Urothelium cell line (cell line): ENCODE measurements at places on chromosomes 6 and 20.

DNA sequence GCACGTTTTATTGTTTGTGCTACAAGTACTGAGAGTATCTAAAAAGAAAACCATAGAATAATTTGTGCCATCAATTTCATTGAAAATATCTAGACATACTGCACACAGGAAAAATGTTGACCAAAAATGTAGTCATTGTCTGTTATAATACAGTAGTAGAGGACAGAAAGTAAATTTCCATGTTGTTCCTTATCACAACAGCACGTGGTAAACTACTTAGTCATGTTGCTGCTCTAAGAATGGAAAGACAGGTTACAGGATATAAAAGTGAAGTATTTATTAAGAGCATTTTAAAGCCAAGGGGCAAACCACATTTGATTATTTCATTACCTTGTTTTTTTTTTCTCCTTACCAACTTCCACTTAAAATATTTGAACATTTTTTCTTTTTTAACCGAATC is 89.0 kb upstream of the CEP85L start:
- no peak for DNase-seq

DNA sequence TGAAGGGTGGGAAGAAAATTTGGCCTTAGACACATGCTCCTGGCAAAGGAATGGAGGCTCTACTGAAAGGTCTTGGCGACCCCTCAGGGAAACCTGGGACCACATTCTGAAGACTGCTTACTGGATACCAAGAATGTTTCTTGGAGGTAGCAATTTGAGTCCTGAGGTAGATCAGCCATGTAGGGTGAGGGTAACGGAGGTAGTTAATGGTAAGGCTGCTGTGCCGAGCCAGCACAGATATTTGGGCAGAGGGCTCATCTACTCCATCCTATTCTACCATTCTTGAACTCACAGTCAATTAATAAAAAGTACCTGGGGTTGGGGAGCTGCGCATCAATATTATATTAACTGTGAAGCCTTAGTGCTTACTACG is 401 bp upstream of the PHF3 start:
- no peak for DNase-seq

DNA sequence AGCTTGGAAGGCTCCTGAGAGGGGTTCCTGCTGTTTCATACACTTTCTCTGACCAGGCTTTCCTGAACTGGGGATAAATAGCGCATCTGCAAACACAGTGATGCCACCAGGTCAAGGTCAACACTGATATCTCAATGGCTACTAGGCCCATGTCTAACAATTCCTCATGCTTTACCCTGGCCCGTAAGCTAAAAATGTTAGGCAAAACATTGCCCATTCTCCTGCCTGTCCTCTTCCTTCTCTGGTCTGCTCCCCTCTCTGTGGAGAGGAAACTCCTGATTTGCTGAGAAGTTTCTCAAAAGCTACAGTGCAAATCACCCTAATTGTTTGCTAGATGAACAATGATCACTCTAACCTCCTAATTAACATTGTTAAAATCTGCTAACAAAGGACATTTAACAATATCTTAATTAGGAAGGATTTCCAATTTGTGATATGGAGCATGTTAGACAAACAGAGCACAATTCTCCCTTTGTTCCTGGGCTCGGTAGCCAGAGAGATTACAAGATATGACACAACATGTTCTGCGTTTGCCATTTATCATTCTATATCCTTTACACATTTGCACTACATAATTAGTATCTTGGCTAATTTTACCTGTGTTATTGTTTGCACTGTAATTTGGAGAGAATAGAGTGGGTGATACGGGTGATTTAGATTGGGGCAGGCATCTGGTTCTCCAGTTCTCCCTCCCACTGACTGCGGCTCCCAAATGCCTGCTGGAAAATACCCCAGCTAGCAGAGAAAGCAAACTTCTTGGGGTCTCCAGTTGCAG is 266.8 kb downstream of the CD83 start:
- DNase-seq: no peak

GRCh38 chr6:133841176-133841575 is 47.7 kb upstream of the TCF21 start:
- no peak for DNase-seq

DNA sequence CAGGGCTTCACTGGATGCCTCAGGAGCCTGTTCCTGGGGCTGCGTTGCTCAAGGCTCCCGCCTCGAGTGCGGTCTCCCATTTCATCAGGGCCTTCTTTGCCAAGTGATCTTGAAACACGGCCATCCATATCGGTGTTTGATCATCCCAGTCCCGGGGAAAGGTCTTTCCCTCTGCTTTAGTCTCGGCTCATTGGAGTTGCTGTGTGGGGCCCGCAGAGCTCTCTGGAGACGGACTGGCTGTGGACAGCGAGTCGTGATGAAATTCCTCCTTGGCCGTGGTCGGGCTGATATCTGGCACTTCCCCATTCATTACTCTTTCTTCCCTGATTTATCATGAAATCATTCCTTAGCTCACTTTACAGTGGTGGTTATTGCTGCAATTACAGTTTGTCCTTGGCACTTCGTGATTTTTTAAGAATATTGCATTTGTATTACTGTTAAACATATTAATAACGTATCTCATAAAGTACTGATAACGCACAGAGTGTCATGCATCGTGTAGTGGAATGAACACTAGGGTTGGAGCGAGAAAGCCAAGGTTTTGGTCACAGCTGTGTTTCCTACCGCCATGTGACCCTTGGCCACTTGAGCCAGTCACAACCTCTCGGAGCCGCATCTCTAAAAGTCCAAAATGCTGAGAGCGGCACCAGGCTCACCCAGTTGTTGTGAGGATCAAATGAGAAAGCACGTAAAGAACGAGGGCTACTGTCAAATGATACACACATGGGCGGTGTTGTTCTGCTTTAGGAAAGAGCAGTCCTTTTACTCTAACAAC is 71.8 kb downstream of the MTHFD1L start:
- no peak for DNase-seq

DNA sequence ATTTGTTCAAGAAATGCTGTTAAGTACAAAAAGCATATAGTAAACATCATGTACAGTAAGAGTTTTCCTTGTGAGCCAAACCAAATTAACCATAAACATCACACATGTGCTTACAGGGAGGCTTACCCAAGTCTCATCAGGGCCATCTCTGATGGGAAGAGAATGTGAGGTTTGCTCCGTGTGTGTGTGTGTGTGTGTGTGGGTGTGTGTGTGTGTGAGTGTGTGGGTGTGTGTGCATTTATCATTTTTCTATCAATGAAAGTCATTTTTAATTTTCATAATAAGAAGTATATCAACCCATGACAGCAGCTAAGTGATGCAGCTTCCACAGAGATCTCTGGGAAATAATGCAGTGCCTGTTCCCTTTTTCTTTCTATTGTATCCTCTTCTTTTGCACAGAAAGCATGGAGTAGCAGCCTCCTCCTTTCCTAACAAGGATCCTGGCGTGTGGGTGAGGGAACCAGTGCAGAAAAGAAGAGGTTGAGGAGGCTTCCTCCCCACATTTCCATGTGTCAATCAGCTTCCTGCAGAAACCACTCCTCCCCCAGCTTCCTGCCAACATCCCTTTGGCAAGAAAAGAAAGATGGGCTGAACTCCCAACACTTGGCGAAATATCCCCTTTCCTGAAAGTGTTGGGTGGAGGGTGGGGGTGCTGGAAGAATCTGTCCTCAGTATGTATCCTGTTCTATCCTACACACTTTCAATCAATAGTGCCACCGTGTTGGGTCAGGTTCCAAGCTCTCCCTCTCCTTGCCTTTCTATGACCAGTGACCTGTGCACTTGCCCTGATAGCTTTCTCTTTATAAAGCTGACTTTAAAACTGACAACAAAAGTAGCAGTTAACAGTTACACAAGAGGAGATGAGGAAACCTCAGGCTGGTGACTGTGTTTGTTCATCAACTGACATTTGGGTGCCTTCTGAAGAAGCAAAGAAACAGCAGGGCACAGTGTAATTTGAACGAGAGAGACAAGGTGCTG is 251.8 kb upstream of the CITED2 start:
- DNase-seq: no peak

DNA sequence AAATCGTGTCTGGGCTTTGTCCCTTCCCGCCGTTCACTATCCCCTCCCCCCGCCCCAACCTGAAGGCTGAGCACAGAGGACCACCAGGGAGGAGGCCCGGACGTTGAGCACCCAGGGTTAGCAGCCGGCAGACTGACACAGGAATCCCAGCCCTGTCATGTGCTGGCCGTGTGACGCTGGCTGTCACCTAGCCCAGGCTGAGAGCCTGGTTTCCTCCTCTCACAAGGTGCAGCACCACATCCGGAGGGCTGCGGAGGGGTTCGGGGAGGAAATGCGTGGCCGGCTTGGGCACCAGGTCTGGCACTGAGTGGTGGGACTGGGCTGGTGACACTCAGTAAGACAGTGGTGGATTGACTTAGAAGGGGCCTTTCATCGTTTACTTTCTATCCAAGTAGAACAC is 4.6 kb upstream of the LSM14B start:
- DNase-seq: no peak

- no peak for DNase-seq
Measured at GRCh38 chr20:4886771-4887527, 114.4 kb downstream of the SLC23A2 start.

DNA sequence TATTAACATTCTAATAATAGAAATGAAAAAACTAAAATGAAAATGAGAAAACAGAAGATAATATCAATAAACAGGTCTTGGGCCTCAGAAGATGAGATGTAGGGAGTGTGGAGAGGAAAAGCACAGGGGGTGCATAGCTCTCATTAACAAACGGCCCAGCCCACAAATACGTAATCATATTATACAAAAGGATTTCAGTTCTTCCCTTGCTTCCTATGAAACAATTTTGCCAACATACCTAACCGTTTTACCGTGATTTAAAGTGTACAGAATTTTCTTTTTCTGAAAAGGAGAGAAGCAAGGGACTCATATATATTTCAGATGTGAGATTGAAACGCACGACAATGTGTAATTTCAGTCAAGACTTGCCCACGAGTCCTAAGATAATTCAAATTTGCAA is 136.0 kb downstream of the HFE start:
- peak; percentile 23 for DNase-seq
